ENCODE measurements at places on chromosomes 2 and 18.

DNA sequence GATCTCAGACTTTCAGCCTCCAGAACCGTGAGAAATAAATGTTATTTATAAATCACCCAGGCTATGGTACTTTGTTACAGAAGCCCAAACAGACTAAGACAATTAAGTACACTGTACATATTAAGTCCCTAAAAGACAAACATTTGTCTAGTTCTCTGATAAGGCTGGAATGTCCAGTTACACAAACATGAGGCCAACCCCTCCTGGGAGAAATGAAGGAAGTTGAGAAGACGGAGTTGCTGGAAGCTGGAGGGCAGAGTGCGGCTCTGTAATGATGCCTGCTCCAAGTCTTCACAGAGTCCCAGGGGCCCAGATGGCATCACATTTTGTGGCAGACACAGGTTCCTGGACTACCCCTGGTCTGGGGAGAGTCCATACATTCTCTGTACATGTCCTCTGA lies 79.2 kb upstream of the ST8SIA3 start:
- DNase-seq: no peak

- no peak for DNase-seq
Observed at GRCh38 chr18:72174972-72175649, 369.0 kb downstream of the CBLN2 start.

DNA sequence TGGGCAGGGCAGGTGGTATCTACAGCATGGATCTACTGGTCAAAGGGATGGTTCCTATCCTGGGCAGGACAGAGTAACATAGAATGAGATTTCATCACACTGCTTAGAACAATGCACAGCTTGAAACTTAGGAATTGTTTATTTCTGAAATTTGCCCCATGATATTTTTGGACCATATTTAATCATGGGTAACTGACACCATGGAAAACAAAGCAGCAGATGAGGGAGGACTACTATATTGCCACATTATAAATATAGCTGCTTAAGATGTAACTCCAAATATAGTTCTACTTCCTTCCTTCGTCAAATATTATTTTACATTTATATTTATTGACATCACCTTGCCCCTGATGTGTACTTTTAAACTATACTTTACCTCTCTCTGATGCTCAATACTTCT lies 254.7 kb downstream of the PTPRM start:
- DNase-seq: no peak

GRCh38 chr18:74817576-74817975 lies 219.9 kb downstream of the ZNF407 start:
- DNase-seq: no peak

GRCh38 chr2:153455403-153455802 lies 23.2 kb downstream of the RPRM start:
- no peak for DNase-seq

DNA sequence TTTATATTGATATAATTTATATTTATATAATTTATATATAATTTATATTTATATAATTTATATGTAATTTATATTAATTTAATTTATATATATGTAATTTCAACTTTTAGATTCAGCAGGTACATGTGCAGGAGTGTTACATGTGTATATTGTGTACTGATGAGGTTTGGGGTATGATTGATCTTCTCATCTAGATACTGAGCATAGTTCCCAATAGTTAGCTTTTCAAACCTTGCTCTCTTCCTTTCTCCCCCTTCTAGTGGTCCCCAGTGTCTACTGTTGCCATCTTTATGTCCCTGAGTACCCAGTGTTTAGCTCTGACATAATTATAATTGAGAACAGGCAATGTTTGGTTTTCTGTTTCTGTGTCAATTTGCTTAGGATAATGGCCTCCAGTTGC lies 1335.3 kb upstream of the CDH2 start:
- DNase-seq: no peak

DNA sequence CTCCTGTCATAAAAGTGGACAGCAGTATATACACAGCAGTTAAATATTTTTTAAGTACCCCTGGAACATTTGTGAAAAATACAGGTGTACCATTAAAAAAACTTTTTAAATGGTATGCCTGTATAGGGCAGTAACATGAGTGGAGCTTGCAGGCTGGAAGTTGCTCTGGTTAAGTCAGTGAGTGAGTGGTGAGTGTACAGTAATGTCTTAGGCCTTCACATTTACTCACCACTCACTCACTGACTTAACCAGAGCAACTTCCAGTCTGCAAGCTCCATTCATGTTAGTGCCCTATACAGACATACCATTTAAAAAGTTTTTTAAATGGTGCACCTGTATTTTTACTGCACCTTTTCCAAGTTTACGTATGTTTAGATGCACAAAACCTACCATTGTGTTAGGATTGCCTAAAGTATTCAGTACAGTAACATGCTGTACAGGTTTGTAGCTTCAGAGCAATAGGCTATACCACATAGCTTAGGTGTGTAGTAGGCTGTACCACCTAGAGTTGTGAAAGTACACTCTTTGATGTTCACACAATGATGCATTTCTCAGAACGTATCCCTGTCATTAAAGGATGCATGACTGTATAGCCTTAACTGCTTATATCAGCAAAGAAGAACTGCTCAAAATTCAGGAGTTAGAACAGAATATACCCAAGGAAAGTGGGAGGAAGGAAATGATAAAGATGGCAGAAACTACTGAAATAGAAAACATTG lies 112.6 kb downstream of the EHBP1 start:
- no peak for DNase-seq

- no peak for DNase-seq
Observed at GRCh38 chr2:8520791-8521344, 161.0 kb upstream of the ID2 start.

DNA sequence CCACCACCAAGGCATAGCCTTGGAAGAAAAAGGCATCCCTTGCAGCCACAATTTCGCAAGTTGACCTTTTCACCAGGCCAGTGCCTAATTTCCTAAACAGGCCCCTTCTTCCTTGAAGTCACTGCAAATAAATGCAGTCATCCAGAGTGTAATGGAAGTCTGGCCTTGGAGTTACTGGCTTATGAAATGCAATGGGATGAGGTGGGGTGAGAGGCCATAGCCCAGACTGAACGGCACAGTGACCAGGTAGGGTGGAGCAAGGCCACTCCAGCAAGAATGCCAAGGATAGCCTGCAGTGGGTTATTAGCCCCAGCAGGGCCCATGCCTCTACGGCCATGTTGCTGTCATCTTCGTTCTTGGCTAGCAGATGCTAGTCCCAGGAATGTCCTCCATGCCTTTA lies 68.4 kb downstream of the BCL11A start:
- no peak for DNase-seq

- no peak for DNase-seq
Observed at GRCh38 chr2:47499621-47500309, 96.8 kb downstream of the MSH2 start.

GRCh38 chr18:11366410-11366809 lies 217.0 kb upstream of the PIEZO2 start:
- DNase-seq: no peak

GRCh38 chr2:200100027-200100426 lies 144.6 kb downstream of the MAIP1 start:
- DNase-seq: no peak

DNA sequence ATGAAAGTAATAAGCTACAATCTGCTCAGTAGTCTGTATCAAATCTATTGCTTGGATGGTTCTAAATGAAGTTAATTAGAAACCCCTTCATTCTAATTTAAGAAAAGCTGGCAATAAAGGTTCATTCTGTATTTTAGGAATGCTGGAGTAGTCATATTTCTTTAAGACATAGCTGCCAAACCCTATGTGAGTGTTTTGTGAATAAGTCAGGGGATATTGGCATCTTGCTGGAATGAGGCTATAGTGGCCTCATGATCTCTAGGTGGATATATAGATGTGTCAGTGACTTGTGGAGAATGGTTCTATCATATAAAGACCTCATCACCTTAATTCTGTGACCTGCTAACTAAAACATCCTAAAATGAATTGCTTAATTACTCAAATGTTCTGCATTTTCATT lies 196.3 kb downstream of the PDE1A start:
- DNase-seq: no peak

DNA sequence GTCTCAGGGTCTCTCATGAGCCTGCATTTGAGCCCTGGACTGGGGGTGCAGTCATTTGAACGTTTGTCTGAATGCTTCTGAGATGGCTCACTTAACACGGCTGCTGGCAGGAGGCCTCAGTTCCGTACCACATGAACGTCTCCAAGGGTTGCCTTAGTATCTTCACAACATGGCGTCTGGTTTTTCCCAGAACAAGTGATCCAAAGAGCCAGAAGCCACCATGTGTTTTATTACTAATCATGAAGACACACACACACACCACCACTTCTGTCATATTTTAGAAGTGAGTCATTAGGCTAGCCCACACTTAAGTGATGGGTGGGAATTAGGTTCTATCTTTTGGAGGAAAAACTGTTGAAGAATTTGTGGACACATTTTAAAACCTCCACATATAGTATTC lies 15.0 kb upstream of the MYO1B start:
- no peak for DNase-seq

DNA sequence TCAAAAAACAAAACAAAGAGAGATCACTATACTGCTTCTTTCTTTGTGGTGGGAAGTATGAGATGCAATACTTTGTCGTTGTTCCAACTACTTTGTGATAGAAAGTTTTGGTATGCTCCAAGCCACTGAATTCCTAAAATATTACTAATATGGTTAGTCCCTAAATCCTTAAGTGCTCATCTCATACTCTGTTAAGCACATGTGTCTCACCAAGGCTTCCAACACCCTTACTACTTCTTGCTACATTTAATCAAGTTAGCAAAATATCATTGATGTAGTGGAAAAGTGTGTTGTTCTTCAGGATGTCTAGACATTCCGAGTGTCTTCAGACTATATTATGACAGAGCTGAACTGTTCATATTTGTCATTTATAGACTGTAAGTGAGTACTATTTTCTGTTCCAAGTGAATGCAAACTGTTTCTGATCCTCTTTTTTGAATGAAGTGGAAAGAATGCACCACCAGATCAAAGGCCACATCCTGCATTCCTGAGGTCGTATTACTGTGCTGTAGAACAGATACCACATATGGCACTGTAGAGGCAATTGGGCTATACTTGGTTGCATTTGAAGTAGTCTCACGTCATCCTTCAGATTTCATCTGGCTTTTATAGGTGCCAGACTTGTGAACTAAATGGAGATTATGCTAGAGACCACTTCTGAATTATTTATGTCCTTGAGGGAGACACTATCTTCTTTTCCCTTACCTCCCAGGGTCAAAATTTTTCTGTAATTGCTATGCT lies 298.4 kb upstream of the ZNF521 start:
- DNase-seq: no peak

DNA sequence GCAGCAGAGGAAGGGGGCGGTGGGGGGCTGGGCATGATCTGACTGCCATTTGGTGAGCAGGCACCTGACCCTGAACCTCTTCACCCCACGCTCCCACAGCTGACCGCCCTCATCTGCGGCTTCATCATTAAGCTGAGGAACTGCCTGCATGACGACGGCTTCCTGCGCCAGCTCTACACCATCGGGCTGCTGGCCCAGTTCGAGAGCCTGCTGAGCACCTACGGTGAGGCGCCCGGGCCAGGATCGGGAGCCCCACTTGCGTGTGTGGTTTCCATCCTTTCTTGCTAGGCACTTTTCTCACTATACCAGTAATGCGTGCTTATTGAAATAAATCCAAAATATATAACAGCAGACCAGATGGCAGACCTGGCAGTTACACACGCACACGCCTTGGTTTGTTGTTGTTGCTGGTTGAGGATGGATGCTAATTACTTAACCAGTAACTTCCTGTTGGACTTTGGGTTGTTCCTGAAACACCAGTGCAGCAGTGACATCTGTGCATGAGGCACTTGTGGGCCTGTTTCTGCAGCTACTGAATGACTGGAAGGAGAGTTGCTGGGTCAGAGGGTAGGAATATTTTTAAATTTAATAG lies 43.7 kb downstream of the COA5 start:
- no peak for DNase-seq

- no peak for DNase-seq
Observed at GRCh38 chr18:58194028-58194427, 150.0 kb downstream of the NEDD4L start.

DNA sequence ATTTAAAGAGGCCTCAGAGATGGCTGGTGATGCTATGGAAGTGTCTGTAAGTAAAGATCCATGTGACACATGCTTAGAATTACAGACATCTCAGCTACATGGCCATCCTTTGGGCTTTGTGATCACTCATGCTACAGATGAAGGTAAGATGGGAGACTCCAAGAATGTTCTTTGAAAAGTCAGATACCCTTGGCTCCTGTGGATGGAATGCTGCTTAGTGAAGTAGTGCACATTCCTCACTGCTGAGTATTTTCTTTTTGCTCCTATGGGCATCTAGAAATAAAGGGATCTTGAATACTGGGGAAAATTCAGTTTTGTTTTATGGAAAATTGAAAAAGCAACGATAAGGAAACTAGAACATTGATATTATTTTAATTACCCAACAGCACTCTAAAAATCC lies 55.2 kb upstream of the REV1 start:
- no peak for DNase-seq

DNA sequence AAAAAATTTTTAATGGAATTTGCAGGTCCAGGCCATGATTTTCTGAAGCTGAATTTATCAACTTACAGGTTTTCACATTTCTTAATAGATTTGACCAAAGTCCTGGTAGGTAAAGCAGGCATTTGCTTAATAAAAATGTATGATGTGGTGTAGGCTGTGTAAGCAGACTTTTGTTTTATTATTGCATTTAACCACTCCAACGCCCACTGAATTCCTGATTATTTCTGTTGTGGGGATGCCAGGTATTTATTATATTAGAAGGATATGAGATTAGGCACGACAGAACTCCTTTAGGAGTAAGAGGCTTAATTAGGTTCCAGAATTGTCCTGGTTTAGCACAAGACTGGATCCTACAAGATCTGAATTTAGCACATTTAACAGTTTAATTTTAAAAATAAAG lies 111.1 kb downstream of the ADCYAP1 start:
- DNase-seq: no peak

GRCh38 chr2:207529330-207530159 lies at the start of gene CREB1:
CREB1 (plus strand) TSS chr2:207529962; CDS start chr2:207555636, 25,674 bp downstream.
- DNase-seq: peak; percentile 99

DNA sequence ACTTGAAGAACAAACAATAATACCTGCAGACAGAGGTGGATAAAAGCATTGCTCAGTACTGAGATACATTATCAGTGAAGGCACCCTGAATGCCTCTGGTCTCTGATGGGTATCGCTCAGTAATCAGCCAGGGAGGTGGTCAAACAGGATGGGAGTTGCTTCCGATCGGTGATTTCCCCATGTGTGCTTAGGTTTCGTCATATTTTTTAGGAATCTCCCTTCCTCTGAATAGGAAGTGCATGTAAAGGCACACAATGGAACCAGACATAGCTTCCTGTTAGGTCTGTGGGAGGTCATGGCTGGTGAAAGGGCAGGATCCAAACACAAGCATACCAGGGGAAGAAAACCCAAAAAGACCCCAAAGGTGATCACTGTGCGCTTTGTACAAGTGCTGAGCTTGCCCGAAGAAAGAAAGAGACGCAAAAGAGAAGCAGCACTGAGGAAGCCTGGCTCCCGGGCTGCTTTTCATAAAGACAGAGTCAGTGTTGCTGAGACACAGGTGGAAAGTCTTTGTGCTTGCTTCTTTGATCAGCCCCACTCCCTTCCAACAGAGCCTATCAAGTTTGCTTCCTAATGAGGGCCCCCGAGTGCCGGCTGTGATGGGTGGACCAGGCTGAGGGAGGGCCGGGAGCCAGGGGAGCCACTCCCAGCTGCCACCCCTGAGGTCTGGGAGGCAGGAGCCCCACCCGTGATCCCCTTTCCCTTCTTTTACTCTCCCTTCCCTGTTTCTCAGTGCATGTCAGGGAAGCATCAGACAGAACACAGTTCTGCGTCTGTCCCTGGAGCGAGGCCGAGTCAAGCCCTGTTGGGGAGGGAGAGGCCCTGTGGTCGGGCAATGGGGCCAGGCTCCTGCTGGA lies 138.2 kb downstream of the SH3RF3 start:
- no peak for DNase-seq

All from activated CD4-positive, alpha-beta T cell treated with anti-CD3 and anti-CD28 coated beads for 4 hours (primary cell).